Ovary (tissue), 10 donors: ENCODE measurements at places on chromosomes 5 and 9. TPM values are rescaled to one million over a fixed set of nuclear protein-coding genes. Genes with fewer than 3 reads are reported as not detected.

SOWAHA gene
- polyA plus RNA-seq: 0.05 TPM

DNA sequence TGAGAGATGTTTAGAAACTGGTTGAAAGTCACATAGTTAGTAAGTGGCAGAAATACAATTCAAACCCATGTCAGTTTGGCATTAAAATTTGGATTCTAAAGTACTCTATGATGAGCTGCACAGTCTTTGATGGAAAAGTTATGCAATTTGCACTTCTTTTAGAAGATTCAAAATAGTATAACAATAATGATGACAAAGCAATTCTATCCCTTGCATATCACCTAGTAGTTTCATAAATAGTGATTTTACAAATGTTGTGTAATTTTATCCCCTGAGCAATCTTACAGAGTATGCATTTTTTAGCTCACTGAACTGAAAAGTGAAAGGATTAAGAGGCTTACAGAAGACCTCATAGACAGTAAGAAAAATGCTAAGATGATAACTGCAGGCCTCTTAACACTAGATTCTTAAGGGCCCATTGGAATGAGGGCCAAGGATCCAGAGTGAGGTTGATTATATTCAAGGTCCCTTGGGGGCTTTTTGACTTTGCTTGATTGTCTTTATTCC, 3.7 kb downstream of the C5orf46 start:
- H3K27ac ChIP-seq: no peak overlapping the region
- no peak overlapping the region for H3K4me3 ChIP-seq
- DNase-seq: no peak
- no peaks in the 10 kb centered on the region for H3K4me1 ChIP-seq
- no peaks in the 10 kb centered on the region for H3K27me3 ChIP-seq

DNA sequence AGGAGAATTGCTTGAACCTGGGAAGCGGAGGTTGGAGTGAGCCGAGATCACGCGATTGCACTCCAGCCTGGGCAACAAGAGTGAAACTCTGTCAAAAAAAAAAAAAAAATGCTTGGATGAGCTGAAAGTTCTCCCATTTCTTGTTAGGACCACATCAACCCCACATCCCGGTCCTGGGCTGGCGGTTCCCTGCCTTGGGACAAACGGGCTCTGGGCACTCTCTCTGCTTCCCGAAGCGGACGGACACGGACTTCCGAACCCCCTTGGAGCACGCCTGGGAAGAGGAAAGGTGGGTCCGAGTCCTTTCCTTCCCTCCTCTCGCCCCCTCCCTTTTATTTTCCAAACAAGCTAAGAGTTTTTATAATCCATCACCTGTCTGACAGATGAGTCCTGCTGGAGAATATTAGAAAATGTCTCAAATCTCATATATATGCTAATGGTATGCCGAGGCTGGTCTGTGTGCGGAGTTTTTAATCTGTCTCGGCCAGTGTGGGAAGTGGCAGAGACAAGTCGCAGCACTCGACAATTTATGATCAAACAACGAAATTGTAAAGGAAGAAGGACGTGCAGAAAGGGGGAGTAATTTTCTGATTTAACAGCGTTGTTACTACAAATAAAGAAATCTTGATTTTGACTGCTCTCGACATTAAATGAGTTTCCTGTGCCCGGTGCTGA, 257.9 kb upstream of the IRX4 start:
- H3K4me1 ChIP-seq: no peaks in the 10 kb centered on the region
- no peaks in the 10 kb centered on the region for H3K27me3 ChIP-seq
- no peak overlapping the region for H3K27ac ChIP-seq
- no peak overlapping the region for H3K4me3 ChIP-seq
- H3K36me3 ChIP-seq: no peaks in the 10 kb centered on the region
- DNase-seq: no peak

GRCh38 chr5:177232761-177233160, 70.8 kb downstream of the RAB24 start:
- H3K4me3 ChIP-seq: no peak overlapping the region
- no peaks in the 10 kb centered on the region for H3K36me3 ChIP-seq
- no peaks in the 10 kb centered on the region for H3K4me1 ChIP-seq

GRCh38 chr5:89267788-89268187, 384.8 kb upstream of the MEF2C start:
- no peak for DNase-seq
- no peaks in the 10 kb centered on the region for H3K4me1 ChIP-seq
- no peaks in the 10 kb centered on the region for H3K36me3 ChIP-seq

MYMK gene
- polyA plus RNA-seq: not detected

CER1 gene
- polyA plus RNA-seq: not detected

WDR41 gene
- 7.5 TPM for polyA plus RNA-seq

PCDHGA10 gene
- 1.3 TPM for polyA plus RNA-seq

DNA sequence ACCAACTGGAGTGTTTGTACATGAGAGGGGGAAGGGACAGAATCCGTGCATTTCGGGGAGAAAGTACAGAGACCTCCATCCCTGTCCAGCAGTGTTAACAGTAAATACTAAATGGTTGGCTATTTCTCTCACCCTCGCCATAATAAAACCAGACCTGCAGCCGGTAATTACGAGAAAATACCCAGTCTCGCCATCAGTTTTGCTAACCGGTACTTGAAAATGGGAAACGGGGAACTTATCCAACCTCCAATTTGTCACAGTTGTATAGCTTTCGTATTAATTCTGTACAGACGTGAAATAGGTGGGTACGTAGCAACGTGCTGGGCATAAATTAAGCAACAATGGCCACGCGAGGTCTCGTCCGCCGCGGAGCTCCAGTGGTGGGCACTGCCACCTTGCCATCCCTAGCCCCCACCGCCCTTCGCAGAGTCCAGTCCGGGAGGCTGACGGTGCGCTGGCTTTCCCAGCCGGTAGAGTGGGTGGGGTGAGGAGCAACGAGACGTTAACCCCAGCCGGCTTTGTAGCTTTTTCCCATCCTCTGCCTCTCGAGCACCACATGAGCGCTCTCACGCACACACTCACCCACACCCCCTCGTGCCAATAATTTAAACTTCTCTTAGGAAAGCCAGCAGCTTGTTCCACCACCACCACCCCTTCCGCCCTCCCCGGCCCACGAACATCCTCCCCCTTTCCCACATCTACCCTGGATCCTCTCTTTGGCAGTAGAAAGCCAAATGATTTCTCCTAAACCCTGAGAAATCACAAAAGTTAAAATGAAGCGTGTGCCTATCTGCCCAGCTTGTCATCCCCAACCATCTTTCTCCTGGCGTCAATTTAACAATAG, 1.8 kb downstream of the ELAVL2 start:
- peaks cover 21% of the 10 kb centered on the region for H3K4me1 ChIP-seq
- DNase-seq: no peak
- no peak overlapping the region for H3K27ac ChIP-seq
- H3K27me3 ChIP-seq: peaks cover 7% of the 10 kb centered on the region
- no peaks in the 10 kb centered on the region for H3K36me3 ChIP-seq

PTGDS gene
- polyA plus RNA-seq: 13.6 TPM

FOXI1 gene
- polyA plus RNA-seq: not detected

- H3K27ac ChIP-seq: no peak overlapping the region
- H3K4me1 ChIP-seq: no peaks in the 10 kb centered on the region
- no peaks in the 10 kb centered on the region for H3K36me3 ChIP-seq
These were observed 58.6 kb upstream of the GARNL3 start for GRCh38 chr9:127205952-127206351.

- no peaks in the 10 kb centered on the region for H3K27me3 ChIP-seq
- no peak overlapping the region for H3K4me3 ChIP-seq
- DNase-seq: no peak
- H3K27ac ChIP-seq: no peak overlapping the region
- H3K4me1 ChIP-seq: no peaks in the 10 kb centered on the region
- H3K36me3 ChIP-seq: no peaks in the 10 kb centered on the region
These were observed 172.3 kb upstream of the RFX3 start for GRCh38 chr9:3698076-3698475.

IL5 gene
- not detected for polyA plus RNA-seq

DNA sequence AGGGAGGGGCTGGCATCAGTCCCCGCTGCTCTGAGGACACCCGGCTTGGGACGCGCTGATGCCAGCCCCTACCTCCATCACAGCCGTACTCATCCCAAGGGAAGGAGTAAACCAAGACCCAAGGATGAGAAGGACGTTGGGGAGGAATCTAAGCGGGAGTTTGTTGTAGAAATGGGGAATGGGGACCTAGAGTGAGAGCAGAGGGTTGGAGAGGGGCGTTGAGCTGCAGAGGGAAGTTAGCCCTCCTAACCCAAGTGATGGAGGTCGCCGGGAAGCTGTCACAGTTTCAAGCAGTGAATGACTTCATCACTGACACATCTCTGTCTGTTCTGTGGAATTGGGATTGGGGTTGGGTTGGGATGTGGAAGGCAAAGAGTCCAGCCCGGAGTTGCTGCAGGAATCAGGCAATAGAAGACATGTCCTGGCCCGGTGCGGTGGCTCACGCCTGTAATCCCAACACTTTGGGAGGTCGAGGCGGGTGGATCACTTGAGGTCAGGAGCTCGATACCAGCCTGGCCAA, 759 bp upstream of the SUSD1 start:
- no peaks in the 10 kb centered on the region for H3K4me1 ChIP-seq
- H3K4me3 ChIP-seq: no peak overlapping the region
- no peaks in the 10 kb centered on the region for H3K27me3 ChIP-seq
- H3K36me3 ChIP-seq: no peaks in the 10 kb centered on the region
- no peak for DNase-seq

GRCh38 chr5:148875205-148875875, 48.9 kb downstream of the ADRB2 start:
- no peaks in the 10 kb centered on the region for H3K4me1 ChIP-seq
- H3K36me3 ChIP-seq: no peaks in the 10 kb centered on the region
- H3K4me3 ChIP-seq: no peak overlapping the region
- no peak for DNase-seq
